Non-pigmented ciliary epithelial cell (primary cell): ENCODE measurements at places on chromosomes 1 and 21.

DNA sequence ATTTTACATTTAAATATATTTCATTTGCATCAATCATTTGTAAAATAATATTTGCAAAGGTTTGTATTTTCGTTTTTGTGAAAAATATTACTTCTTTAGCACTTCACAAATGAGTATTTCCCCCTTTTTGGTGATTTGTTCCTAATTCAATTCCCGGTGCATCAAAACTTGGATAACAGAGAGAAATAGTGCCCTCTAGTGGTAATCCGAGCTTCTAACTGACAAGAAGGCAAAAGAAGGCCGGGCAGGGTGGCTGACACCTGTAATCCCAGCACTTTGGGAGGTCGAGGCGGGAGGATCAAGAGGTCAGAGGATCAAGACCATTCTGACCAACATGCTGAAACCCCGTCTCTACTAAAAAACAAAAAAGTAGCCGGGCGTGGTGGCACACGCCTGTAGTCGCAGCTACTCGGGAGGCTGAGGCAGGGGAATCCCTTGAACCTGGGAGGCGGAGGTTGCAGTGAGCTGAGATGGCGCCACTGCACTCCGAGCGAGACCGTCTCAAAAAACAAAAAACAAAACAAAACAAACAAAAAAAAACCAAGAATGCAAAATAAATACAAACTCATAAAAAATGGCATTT, 137.7 kb downstream of the COL11A1 start:
- peak; percentile 9 for DNase-seq

DNA sequence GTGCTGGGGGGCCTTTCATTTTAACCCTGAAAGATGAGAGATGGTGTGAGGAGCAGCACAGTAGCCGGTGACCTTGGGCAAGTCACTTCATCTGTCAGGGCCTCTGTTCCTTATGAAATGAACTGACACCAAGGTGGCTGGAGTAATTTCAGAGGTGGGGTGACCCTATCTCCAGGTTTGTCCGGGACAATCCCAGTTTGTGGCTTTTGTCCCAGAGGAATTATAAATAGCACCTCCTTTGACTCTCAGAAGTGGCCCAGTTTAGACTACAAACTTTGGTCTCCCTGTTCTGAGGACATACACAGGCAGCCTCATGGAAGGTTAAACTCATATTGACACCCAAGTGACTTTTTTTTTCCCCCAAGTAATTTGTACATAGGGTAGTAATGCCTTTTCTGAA, 14.6 kb downstream of the ACTN2 start:
- DNase-seq, result no peak

DNA sequence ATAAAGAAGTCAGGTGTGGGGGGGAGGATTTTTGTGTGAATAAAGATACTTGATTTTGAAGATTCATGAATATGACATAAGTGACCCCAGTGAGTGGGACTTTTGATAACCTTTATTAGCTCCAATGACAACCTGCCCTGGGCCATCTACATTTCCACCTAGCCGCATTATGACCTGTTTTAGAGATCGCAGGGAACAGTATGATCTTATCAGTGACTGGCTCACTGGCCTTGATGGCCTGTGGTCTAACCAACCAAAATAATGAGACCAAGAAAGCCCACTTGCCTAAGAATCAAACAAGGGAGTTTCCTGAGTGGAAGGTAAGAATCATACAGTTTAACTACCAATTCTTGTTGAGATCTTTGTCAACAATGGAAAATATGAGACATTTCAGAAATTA, 1.8 kb downstream of the ELAPOR1 start:
- DNase-seq, result no peak

- DNase-seq, result no peak
Observed at GRCh38 chr1:201686714-201687455, 142.1 kb upstream of the IPO9 start.

- no peak for DNase-seq
Observed at GRCh38 chr21:38830671-38831525, 25.2 kb downstream of the ETS2 start.

GRCh38 chr21:43691086-43691795, 27.7 kb upstream of the PDXK start:
- DNase-seq, result no peak

GRCh38 chr1:93447481-93448291, at the start of gene FNBP1L:
FNBP1L (plus strand) TSS chr1:93448118; CDS start chr1:93448282, 164 bp downstream.
- DNase-seq, result no peak

GRCh38 chr1:36900128-36900527, 134.2 kb downstream of the GRIK3 start:
- DNase-seq, result no peak

GRCh38 chr21:37337831-37338230, 28.7 kb upstream of the DYRK1A start:
- DNase-seq, result no peak

- DNase-seq, result no peak
Observed at GRCh38 chr1:246420300-246420699, 86.8 kb downstream of the SMYD3 start.
